ENCODE measurements at places on chromosomes 4 and X.

- no peak for DNase-seq
Measured at GRCh38 chr4:165476214-165477098, 97.6 kb downstream of the CPE start.

DNA sequence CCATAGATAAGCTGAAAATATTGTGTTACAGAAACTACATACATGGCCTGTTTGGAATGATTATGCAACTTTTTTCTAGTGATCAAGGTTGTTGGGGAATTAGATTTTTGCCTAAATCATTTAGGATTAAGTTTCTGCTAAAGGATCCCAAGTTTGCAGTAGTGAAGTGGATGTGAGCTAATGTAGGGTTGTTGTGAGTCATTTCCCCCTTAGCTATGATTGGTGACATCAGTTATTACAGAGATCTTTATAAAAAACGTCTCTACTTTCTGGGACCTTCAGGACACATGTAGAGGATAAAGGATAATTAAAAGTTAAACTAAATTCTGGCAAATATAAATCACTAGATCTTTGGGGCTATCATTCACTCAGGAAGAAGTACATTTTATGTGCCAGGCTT lies 133.3 kb downstream of the GATB start:
- no peak for DNase-seq

GRCh38 chrX:127404161-127404560 lies 584.6 kb downstream of the PRR32 start:
- no peak for DNase-seq

- DNase-seq = no peak
Measured at GRCh38 chr4:158122501-158122900, 50.3 kb downstream of the GASK1B start.

- DNase-seq = no peak
Measured at GRCh38 chrX:132908891-132909290, 49.5 kb downstream of the HS6ST2 start.

DNA sequence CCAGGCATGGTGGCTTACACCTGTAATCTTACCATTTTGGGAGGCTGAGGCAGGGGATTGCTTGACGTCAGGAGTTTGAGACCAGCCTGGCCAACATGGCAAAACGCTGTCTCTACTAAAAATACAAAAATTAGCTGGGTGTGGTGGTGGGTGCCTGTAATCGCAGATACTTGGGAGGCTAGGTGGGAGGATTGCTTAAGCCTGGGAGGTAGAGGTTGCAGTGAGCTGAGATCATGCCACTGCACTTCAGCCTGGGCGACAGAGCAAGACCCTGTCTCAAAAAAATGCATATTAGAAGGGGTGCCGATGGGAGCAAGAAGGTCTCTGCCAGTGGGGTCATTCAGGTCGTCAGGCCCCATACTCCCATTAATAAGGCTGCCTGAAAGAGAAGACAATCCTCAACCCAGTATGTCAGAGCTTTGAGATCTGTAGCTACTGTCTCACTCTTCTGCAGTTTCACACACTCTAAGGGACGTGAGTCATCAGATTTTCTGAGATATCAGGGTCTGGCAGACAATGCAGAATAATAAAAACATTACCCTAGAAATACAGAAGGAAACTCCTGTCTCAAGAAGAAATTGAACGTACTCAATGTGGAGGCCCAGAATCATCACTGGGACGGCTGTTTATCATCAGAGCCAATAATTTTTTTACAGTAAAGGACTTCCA lies 176.7 kb upstream of the FAT1 start:
- DNase-seq = no peak

GRCh38 chrX:67781132-67781531 lies 237.3 kb downstream of the AR start:
- DNase-seq = no peak

GRCh38 chr4:74235135-74235534 lies 73.1 kb upstream of the EPGN start:
- no peak for DNase-seq

DNA sequence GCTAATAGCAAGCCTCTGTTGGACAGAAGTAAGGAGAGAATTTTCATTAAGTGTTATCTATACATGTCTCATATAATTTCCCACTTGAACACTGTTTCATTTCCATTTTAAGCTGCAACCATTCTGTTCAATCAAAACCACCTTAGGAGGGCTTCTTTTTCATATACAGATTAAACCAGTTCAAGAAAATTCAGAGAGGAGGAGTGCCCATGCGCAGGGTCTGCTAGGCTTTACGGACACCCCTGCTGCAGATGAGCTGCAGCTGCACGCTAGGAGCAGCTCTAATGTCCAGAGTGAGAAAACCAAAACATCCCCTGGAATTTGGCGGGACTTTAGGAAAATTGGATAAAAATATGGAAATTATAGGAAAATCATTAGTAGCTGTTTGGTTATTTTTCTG lies 541.0 kb downstream of the SPRY1 start:
- no peak for DNase-seq

GRCh38 chrX:108162265-108162664 lies 70.7 kb downstream of the ATG4A start:
- DNase-seq = no peak

DNA sequence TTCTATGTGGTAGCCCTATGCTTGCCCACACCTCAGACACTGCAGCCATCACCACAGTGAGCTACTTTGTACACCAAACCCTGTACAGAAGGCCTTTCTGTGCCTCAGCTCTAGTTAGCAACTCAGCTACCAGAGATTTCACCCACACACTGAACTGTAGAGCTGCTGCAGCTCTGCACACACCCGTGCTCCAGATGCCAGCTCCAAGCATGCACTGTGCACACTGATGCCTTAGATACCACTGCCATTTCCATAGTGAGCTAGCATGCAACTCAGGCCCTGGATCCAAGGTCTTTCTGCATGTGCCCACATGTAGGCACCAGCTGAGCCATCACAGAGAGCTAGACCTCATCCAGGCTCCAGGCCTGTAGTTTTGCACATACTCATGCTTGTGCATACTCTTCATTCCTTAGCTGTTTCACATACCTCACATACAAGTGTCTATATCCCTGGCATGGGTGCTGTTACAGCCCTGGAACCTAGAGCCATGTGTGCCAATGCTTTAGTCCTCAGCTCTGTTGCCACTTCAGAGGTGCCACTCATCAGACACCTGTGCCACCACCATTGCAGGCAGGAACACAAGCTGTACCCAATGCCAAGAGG lies 423.5 kb upstream of the NDST3 start:
- DNase-seq = no peak

DNA sequence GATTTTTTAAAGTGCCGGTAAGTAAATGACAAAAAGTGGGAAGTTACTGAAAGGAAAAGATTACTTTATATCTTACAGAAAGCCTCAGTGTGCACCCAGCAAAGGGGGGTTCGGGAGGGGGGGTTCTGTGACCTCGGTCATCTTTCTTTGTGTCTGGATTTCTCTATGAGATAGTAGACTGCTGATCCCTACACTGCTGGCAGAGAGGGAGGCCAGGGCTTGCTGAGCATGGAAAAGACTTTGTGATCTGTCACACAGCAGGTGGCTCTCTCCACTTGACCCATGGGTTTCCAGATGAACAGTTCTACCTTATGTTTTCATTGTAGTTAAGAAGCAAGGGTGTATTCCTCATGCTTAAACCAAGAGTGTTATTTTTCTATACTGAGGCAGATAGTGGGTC lies 475.6 kb downstream of the PCDH10 start:
- no peak for DNase-seq

- no peak for DNase-seq
Measured at GRCh38 chr4:94642561-94642866, 115.2 kb upstream of the BMPR1B start.

DNA sequence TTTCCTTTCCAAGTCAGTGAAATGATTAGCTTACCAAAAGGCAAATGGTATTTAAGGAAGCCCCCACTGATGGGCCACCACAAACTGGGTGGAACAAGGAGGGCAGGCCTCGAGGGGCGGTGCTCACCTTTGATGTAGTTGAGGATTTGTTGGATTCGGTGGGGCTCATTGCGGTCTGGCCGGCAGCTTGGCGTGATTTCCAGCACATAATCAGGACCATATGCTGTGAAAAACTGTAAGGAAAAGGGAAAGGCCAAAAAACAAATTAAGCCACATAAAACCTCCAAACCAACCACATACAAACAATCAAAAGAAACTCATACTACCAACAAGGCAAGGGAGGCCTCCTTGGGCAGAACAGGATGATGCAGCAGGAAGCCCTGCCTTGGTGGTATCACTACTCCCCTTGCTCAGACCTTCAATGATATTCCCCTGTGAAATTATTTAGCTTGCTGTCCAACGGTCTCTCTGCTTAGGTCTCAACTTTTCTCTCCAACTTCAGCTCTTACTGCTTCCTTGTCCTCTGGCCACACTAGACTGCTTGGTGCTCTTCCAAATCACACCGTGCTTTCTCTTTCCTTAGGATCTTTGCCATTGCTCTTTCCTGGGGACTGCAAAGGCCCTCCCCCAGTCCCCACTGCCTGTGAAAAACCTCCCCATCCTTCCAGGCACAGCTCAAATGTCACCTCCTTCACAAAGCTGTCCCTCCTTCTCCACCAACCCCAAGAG lies 46.1 kb upstream of the CITED1 start:
- DNase-seq = no peak

DNA sequence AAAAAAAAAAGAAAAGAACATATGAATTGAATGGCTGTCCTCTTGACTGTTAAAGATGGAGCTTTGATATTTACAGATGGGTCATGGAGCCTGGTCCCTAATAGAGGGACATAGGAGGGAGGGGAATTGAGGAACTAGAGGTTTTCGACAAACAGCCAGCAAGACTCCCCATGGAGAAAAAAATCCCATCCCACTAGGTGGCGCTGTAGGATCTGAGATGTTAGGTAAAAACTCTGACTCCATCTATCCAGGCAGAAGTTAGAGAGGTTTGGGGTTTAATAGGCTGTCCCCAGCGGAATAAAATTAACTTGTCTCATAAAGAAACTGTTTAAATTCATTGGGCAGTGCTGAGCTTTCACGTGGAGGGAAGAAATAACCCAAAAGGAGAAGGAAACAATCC lies 45.9 kb downstream of the HMGB2 start:
- peak; percentile 7 for DNase-seq

DNA sequence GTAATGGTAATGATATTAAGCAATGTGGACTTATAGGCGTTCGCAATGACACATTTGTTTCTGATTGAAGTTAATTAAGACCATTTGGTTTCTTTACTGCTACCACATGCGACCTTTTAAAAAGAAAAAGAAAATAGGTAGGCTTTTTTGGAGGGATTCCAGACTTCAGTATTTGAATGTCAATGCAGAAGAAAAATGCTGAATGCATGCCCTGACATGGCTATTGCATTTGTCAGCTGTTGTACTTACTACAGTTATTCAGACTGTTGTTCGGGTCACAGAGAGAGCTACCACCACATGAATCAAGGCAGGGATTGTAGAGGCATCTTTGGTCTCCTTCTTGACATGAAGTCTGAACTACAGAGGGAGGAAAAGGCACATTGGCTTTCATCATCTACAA lies 163.7 kb downstream of the CORIN start:
- DNase-seq = no peak

- no peak for DNase-seq
Measured at GRCh38 chrX:15014281-15014680, 141.1 kb downstream of the MOSPD2 start.

DNA sequence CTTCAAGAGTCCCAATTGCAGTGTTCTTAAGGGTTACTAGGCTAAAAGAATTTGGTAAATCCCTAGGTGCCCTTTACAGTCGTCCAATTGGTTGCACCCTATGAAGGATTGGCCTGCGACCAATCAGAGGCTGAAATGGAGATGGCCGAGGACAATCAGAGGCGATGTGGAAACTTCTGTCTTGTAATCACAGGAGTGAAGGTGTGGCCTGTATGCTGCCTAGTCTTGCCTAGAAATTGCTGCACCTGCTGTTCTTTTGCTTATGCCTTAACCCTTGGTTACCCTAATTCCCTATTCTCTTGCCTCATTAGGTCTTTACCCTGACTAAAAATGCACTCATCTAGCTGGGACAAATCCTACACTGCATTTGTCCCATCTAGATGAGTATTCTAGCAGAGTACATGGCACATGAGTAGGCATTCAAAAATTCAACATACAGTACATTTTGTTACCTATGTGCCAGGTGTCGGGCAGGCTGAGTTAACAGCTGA lies 1.0 kb upstream of the DCK start:
- no peak for DNase-seq

GRCh38 chrX:109840585-109840984 lies 107.5 kb upstream of the ACSL4 start:
- no peak for DNase-seq

GRCh38 chr4:186514271-186514950 lies 41.0 kb downstream of the MTNR1A start:
- DNase-seq = no peak

GRCh38 chr4:155071962-155072361 lies 136.5 kb upstream of the NPY2R start:
- no peak for DNase-seq

- no peak for DNase-seq
Measured at GRCh38 chr4:141580523-141580922, 55.9 kb upstream of the IL15 start.

- no peak for DNase-seq
Measured at GRCh38 chr4:105963461-105964400, 68.5 kb downstream of the NPNT start.

DNA sequence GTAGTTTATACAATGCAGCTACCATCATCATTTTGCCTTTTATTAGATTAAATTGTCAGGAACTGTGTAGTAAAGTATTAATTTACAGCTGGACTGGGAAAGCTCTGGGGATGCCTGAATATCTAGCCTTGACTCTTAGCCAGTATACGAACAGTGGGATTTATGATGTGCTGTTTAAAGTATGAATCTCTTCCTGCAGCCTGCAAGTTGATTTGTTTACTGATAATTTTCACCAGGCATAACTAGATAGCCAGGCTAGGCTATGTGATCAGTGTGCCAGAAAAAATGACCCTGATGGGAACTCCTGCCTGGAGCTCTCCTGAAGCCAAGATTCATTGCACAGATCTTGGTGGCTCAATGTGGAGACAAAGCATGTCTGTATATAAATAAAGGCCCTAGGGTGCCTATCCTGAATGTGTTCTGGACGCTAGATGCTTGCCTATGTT lies 119.2 kb downstream of the SCLT1 start:
- no peak for DNase-seq

DNA sequence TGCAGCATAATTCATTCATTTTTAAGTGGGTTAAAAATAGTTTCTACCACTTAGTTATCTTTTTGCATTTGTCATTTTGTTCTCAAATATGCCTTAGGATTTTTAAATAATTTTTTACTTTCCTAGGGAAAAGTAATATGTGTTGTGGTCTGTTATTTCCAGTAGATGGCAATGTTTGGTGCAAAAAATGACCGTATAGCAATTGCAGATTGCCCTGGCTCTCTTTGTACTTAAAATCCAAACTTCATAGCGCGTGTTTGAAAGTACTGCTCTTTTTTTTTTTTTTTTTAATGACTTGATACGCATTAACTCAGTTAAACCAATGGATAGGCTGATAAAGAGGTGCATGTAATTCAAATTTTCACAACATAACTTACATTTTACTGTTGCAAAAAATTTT lies 74.4 kb upstream of the RBMX start:
- peak; percentile 36 for DNase-seq

- no peak for DNase-seq
Measured at GRCh38 chr4:113222471-113222870, 173.0 kb downstream of the ANK2 start.

All from SW 1271 (cell line).